Stimulated activated CD8-positive, alpha-beta memory T cell treated with anti-CD3 and anti-CD28 coated beads, Interleukin-15, amount 100 ng/mL, for 4 hours (primary cell): ENCODE measurements at places on chromosomes 5 and 9.

- DNase-seq, result no peak
Measured at GRCh38 chr5:147017191-147017590, 138.6 kb upstream of the PPP2R2B start.

- DNase-seq, result no peak
Measured at GRCh38 chr5:86833868-86834267, 216.1 kb downstream of the COX7C start.

DNA sequence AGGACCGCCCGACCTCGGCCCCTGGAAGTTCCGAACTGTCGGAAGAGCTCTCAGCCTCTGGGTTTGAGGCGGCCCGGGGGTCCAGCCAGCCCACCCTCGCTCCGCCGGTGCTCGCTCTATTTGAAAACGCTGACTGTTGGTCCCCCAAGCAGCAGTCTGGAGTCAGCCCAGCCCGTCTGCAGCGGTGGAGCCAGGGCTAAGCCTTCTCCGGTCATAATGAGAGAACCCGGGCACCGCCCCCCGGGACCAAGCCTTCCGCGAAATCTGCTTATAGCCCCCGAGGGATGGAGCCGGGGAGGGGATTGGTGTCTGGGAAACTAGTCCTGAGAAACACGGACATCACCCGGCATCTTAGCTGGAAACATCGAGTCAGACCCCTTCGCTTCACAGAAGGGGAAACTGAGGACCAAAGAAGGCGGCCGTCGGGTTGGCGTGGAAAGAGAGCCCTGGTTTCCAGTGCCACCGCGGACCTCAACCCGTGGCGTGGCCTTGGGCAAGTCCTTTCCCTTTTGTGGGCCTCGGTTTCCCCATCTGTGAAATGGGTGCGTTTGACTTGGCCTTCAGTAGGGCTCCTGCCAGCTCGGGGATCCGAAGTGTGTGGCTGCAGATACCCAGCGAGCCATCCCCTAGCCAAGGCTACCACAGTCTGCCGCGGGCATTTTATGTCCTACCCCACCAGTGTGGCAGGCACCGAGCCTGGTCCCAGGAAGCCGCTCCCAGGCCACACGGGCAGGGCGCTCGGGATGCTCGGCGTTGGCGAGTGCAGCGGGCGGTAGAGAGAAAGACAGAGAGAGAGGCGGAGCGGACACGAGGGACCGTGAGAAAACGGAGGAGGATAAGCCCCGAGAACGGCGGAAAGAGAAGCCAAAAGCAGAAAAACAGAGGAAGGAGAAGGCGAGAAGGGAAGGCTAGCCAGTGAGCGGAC, 857 bp downstream of the ADAM19 start:
- no peak for DNase-seq

GRCh38 chr5:136053336-136054141, 24.8 kb downstream of the TGFBI start:
- no peak for DNase-seq

- no peak for DNase-seq
Measured at GRCh38 chr5:141359790-141360426, at the start of gene PCDHGB2. PCDHGB2 (plus strand) TSS chr5:141359994; CDS start chr5:141360136, 142 bp downstream.

DNA sequence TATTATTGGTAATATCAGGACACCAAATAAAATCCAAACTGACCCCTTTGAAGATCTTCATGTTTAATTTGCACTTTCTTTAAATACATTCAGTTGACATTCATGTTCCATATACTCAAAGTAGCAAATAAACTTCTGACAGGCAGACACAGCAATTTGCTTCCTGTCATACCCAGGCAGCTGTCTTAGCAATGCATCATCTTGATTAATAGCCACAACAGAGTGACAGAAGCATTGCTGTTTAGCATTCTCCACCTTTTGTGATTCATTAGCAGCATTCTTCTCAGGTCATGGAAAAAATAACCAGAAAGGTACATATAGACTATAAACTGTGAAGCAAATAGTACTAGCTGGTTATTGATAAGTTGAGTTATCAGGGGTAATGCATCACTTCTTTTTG, 366.8 kb downstream of the CYLC2 start:
- no peak for DNase-seq

- DNase-seq, result no peak
Measured at GRCh38 chr5:132435886-132436285, 54.7 kb downstream of the IRF1 start.

DNA sequence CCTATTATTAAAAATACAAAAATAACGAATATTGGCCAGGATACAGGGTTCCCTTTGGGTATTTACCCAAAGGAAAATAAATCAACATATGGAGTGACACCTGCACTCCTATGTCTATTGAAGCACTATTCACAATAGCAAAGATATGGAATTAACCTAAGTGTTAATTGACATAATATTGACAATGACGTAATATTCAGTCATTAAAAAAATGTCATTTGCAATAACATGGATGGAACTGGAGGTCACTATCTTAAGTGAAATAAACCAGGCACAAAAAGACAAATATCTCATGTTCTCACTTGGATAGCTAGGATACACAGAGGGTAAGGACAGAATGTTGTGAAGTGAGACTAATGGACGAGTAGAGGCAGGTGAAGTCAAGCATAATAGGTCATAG, 326.3 kb upstream of the PTGER4 start:
- no peak for DNase-seq

DNA sequence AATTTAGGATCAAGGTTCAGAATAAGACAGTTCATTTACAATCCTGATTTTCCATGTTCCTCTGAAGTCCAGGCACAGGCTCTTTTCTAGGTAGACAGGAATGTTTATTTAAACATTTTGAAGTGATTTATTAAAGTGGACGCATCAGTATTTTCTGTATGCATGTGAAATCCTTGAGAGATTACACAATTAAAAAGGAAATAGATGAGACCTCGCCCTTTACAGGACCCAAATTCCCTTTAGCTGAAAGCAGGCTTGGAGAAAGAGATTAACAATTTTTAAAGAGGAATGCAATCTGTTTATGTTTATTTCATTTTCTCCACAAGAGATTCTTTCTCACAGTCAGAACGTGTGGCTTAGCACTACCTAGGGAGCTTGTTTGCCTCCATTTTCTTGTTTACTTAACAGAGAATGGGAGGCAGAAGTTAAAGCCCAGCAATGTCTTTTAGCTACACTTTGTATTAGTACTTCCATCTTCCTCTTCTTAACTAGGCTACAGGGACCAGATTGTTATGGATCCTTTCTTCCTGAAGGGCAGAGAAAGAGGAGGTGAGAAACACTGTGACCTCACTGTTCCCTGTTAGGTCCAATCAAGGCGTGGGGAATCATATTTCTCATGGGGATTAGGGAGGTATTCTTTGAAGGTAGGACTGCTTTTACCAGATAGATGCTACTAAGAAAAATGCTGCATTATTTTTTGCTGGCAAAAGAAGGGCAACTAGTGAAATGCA, 416.0 kb downstream of the SH3GL2 start:
- DNase-seq, result no peak

DNA sequence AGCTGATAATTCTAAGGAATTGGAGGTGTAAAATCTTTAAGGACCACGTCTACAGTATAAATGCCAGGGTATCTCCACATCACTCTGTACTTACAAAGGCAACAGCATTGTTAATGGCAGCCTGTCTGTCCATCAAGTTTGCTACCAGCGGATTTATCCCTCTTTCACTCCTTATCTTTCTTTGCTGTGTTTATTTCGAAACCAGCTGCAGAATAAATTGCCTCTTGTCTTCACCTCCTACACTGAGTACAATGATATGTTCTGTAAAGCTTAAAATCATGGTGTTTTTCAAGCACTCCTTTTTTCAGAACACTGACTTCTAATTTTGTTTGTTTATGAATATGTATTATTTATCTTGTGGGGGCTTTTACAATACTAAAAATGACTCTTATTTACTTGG, 1088.1 kb downstream of the NR2F1-AS1 start:
- no peak for DNase-seq

DNA sequence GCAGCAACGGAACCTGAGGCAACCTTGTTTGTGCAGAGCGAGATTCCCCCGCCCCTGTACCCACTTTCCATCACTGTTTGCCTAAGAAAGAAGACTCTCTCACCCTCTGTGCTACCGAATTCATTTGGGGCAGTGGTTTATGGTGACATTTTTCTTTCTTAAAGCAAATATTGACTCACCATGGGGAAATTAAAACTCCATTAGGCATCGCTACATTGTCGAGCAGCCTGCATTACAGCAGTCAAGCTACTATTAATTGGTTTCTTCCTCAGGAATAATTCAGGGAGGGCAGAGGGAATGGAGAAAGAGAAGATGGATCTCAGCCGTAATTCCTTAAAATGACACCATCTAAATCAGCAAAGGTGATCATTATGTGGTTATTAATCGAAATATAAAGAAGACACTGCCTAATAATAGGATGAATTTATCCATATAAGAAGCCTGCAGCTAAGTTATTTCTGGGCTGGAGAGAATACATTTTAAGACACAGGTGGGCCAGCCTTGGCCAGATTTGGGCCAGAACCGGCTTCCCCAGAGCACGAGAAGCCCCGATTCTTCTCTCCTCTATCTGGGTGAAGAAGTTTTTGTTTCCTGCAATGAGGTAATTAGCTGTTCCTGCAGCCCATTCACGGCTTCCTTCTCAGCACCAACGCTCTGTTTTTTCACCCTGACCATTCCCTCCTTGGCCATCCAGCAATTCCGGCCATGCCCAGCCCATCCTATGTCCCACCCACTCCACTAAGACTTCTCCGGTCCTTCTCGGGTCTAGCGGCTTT, 16.8 kb downstream of the CFAP77 start:
- no peak for DNase-seq

- DNase-seq, result no peak
Measured at GRCh38 chr5:5772202-5772601, 349.7 kb downstream of the ICE1 start.

GRCh38 chr5:1685066-1685465, 114.6 kb downstream of the MRPL36 start:
- no peak for DNase-seq

DNA sequence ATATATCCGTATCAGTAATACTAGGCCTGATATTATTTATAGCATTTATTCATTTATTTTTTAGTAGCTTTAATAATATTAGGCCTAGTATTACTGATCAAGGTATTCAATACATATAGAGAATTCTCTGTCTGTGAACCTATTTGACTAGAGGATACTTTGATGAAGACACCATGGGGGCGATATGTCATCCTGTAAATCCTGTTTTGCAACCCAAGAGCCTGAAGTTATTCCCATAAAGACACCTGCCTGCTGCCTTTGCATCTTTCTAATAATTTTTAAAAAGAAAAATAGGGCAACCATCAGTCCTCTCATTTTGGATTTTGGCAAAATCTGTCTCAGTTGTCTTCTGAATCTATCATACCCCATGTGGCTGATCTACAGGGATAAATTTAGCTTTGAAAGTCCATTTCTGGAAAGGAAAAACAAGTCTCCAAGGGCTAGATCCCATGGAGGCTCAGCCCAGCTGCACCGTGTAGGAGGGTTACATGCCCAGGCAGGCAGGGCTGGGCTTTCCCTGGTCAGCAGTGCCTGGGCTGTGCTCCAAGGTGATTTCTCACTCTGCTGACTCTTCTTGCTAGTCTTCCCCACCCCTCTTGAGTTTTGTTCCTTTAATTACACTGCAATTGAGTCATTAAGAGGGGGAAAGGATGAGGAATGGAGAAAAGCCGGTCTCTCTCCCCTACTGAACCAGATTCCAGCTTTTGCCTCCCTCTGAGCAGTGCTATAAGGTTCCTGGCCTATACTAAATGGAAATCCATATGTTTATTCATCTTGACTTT, 169.0 kb downstream of the TRIM32 start:
- no peak for DNase-seq

DNA sequence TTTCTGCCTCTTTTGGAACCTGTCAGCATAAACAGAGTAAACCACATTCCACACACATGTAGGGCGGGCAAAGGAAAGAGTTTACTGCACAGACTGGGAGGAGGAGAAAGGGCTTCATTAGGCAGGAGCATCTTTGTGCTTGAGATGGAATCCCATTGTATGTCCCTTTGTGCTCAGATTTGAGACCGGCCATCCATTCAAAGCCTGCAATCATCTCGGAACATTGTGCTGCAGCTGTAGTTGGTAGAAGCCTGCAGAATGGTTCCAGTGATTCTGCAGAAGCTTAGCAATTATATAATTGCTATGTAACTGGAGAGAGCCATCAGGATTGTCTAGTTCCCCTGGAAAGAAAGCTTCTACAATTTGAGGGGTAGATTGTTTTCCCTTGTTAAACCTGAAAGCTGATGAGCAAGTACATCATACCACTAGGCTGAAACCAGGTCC, 16.5 kb downstream of the ZNF462 start:
- no peak for DNase-seq

GRCh38 chr5:127506616-127507015, 10.8 kb upstream of the PRRC1 start:
- DNase-seq, result no peak

DNA sequence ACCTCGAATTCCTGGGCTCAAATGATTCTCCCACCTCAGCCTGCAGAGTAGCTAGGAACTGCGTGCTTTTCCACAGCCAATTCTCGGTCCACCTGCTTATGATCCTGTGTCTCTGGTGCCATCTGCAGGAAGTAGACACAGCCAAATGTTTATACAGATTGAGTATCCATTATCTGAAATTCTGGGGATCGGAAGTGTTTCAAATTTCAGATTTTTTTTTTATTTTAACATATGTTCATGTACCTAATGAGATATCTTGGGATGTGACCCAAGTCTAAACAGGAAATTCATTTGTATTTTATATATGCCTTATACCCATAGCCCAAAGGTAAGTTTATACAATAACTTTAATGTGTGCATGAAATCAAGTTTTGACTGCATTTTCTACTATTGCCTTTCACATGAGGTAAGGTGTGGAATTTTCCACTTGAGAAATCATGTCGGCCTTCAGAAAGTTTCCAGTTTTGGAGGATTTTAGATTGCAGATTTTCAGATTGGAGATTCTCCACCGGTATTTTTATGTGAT, 89.5 kb downstream of the ESM1 start:
- no peak for DNase-seq

- no peak for DNase-seq
Measured at GRCh38 chr9:130276121-130276520, 10.6 kb downstream of the HMCN2 start.

DNA sequence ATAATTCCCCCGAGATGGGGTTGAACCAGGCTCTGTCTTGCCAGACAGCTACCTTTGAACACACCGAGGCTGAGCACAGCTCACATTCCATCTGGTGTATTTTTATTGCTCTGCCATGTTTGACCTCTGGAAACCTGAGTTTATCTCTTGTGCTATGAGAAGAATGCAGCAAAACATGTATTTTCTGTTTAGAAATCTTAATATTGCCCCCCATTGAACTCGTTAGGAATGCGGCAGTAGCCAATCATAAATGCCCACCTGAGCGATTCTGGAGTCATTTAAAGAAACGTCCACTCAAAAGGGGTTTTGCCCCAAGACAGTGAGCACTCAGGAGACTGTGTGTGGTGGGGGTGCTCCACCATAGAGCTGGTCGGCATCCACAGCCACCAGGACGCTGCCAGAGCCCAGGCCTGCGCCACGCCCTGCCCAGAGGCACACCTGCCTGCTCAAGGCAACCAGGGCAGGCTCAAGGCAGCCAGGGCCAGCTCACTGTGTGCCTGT, 26.9 kb downstream of the FGD3 start:
- no peak for DNase-seq

- DNase-seq, result no peak
Measured at GRCh38 chr9:81649475-81650240, 39.7 kb downstream of the TLE1 start.

- DNase-seq, result no peak
Measured at GRCh38 chr9:34658461-34658860, 4.0 kb downstream of the CCL27 start.
